ENCODE measurements at places on chromosomes 7 and 10. TPM values are rescaled to one million over a fixed set of nuclear protein-coding genes. Genes with fewer than 3 reads are reported as not detected.

The SEC31B gene
- 23.1 TPM for total RNA-seq

The PWWP2B gene
- 19.2 TPM for total RNA-seq

The CROT gene
- total RNA-seq = 31.7 TPM

The JAKMIP3 gene
- 2.5 TPM for total RNA-seq

The SVIL gene
- total RNA-seq = 30.3 TPM

The HOXA5 gene
- total RNA-seq = 16.6 TPM

The NEUROG3 gene
- not detected for total RNA-seq
